ENCODE measurements at places on chromosomes 1 and 21. TPM values are rescaled to one million over a fixed set of nuclear protein-coding genes. Genes with fewer than 3 reads are reported as not detected.

GRCh38 chr1:59272507-59272906, 24.4 kb upstream of the FGGY start:
- peak; percentile 29 for DNase-seq

DNA sequence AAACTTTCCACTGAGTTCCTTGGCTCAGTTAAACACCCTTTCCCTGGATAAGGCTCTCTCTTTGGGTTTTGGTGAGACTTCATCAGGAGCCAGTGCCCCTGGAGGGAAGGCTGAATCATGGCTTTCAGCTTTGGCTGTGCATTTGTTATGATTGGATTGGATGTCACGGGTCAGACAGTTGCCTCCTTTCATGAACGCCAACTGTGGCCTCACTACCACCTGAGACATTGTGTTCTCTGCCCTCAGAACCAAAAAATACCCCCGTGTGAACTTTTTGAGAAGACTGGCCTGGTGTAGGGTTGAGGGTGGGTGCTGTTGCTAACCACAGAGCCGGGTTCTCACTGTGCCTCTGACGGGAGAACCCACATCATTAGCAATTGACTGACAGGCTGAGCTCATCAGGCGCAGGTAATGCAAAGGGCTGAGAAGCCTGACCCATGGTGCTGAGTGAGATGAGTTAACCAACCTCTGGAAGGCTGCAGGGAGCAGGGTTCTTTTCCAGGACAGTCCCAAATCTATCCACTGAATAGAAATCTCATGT, 65.6 kb downstream of the HHAT start:
- peak; percentile 25 for DNase-seq

DNA sequence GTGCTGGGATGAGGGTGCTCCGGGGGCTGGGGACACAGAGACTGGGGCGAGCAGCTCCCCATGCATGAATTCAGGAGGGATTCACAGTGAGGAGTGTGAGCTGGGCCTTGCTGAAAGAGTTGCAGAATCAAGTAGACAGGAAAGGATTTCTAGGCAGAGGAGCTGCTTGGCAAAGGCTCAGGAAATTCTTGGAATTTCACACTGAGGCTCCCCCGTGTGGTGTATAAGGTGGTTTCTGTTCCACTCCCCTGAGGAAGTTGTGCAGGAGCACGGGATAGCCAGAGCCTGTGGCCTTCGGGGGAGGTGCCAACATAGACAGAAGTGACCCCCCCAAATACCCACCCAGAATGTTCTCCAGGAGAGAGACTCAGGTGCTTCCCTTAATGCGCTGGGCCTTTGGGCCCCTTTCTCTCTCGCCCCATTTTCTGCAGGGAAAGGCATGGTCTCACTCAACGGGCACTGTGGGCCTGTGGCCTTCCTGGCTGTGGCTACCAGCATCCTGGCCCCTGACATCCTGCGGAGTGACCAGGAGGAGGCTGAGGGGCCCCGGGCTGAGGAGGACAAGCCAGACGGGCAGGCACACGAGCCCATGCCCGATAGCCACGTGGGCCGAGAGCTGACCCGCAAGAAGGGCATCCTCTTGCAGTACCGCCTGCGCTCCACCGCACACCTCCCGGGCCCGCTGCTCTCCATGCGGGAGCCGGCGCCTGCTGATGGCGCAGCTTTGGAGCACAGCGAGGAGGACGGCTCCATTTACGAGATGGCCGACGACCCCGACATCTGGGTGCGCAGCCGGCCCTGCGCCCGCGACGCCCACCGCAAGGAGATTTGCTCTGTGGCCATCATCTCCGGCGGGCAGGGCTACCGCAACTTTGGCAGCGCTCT, 58.5 kb upstream of the ACTL8 start:
- peak; percentile 60 for DNase-seq

- peak; percentile 90 for DNase-seq
Measured at GRCh38 chr1:43836267-43836951, 97.2 kb upstream of the ARTN start.

DNA sequence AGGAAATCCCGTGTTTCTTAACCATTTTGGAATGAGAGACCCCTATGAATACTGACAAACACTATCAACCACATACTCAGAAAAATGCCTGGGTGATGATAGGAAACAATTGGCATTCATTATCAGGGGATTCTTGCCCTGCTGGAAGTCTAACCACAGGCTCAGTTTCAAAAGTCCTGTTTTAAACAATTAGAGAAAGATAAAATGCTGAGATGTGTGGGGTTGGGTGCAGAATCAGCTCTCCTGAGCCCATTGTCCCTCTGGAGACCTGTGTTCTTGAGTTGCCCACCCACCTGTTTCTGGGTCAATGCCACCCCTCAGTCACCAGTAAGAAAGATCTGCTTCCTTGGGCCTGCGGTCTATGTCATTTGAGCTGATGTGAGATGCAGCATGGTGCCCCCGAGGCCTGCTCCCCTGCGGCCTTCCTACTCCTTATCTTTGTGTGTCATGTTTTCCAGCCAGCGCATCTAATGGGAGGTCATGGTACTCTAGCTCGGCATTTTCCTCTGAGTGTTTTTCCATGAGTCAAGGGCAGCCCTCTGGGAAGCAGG, 130.3 kb upstream of the PLXNA2 start:
- no peak for DNase-seq

DNA sequence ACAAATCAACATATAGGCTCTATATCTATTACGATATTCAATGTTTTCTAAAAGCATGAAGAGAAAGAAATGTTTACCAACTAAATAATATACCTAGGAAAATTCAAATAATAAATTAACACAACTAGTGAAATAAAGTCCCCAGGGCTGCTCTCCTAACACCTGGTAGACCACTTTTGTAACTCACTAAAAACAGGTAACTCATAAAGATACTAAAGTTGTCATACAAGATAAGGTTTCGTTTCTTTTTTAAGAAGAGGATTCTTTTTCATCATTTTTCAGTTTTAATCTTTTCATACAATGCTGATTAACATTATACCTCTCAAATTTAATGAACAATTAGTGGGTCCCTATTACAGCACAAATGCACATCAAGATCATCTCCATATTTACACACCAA, 99.0 kb downstream of the ZZZ3 start:
- no peak for DNase-seq

SLC22A15 gene
- 2.2 TPM for total RNA-seq

GRCh38 chr1:1391225-1391624, 7.9 kb downstream of the CCNL2 start:
- no peak for DNase-seq

OR2T11 gene
- total RNA-seq = not detected

DNA sequence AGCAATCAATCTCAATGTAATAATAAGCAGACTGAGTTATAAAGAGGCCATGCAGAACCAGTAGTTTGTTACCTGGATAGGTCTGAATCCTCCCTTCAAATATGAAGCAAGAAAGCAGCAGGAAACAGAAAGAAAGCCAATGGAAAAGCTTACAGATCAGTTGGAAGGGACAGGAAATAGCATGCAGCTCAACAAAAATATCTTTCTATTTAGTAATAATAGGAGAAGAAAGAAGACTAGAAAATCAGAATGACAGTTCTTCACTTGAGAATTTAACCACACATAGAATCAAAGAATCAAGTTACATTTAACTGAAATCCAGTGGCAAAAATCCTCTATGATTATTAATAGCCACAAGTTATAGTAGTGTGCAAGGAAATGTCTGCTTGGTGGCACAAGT, 194.4 kb downstream of the EIF4G3 start:
- DNase-seq = no peak

FABP3 gene
- total RNA-seq = 0.40 TPM

RGSL1 gene
- total RNA-seq = not detected

CITED4 gene
- 10.6 TPM for total RNA-seq

MAP3K21 gene
- 13.7 TPM for total RNA-seq

DNA sequence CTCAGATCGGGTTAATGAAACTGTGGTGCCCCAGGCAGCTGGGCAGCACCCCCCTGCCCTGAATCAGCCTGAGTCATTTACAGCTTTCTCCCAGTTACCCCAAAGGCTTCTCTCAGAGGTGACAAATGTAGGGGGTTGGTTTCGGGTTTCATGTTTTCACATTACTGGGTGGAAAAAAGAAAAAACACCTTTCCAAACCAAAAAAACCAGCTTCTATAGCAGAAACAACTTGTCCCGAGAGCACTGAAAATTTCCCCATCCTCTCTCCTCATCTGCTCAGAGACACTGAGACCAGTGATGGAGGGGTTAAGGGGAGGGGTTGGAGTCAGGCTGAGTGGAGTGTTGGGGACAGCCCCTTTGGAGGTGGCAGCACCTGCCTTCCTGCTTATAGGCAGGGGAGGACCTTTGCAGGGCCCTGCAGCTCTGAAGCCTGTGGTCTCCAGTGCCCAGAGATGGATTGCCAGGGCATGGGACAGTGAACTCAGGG, 15.6 kb downstream of the UTP11 start:
- DNase-seq = peak; percentile 30

VAV3 gene
- 0.98 TPM for total RNA-seq

DNA sequence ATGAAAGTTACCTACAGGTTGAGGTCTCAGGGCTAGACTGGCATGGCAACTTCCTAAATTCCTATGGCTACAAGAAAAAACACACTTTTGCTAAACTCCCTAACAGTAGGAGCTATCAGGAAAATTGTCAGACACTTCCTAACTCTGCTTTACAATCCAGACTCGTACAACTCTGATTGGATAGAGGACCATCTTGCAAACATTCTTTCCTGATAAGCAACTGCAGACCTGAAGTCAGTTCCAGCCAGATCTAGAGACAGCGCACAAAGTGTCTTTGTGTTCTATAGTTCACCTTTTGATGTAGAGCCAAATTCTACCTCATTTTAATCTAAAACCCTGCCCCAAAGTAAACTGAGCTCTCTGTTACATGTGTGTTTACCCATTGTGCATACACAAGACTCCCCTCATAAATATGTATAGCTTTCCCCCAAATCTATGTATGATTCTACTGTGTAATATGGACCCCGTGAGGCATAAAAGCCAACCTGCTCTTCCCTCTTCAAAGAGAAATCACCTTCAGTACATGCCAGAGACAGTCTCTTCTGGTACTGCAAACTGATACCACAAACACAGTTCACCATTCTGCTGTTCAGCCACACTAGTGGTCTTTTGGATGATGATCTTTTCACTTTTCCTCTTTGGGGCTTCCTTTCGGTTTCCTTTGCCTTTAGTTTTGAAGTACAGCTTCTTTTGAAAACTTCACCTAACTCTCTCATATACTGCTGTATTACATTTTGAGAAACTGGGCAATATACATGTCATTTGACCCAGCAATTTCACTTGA, 21.7 kb downstream of the ZP4 start:
- DNase-seq = no peak

Measured in PC-3 (cell line).